ENCODE measurements at places on chromosomes 16 and 17.

- ATAC-seq, result no peak
Observed at GRCh38 chr16:80743772-80744171, 60.6 kb downstream of the CDYL2 start.

GRCh38 chr17:41474863-41475262 is 6.1 kb downstream of the KRT35 start:
- ATAC-seq, result no peak

DNA sequence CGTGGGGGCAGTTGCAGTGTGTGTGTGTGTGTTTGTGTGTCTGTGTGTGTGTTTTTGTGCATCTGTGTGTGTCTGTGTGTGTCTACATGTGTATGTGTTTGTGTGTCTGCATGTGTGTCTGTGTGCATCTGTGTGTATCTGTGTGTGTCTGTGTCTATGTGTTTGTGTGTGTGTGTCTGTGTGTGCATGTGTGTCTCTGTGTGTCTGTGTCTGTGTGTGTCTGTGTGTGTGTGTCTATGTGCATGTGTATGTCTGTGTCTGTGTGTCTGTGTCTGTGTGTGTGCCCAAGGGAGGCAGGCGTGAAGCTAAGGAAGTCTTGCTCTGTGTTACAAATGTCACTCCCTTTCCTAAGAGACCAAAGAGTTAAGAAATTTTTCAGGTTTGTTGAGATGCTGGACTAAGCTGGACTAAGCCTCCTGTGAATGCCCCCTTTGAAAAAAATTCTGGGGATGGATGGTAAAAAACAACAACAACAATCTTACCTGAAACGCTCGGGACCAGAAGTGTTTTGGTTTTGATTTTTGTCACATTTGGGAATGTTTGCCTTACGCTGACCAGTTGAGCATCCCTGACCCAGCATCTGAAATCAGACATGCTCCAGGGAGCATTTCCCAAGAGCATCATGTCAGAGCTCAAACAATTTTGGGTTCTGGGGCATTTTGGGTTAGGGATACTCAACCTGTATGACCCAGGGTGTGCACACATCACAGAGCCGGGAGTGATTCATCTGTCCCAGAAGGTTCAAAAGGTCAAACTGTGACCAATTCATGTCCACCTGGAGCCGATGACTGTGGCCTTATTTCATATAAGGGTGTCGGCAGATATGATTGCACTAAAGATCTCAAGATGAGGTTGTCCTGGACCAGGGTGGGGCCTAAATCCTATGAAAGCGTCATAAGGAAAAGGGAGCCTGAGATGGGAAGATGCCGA is 48.6 kb upstream of the ZNF469 start:
- no peak for ATAC-seq

GRCh38 chr17:78748048-78748729 is 33.9 kb downstream of the CYTH1 start:
- no peak for ATAC-seq

DNA sequence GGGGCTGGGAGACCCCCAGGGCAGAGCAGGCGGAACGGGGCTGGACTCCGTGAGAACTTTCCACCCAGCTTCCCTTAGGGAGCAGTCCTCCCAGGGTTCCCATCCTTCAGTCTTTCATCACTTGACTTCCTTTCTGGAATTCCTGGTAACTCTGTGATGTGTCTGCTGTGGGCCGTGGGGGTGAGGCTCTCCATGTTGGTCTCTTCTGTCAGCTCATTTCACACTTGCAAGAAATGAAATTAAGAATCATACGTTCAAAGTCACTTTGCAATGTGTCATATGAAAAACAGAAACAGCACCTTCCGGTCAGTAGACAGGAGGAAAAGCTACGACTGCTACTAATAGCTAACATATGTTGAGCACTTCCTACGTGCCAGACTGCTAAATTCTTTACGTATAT is 5.4 kb upstream of the BBS2 start:
- ATAC-seq, result peak; percentile 85

DNA sequence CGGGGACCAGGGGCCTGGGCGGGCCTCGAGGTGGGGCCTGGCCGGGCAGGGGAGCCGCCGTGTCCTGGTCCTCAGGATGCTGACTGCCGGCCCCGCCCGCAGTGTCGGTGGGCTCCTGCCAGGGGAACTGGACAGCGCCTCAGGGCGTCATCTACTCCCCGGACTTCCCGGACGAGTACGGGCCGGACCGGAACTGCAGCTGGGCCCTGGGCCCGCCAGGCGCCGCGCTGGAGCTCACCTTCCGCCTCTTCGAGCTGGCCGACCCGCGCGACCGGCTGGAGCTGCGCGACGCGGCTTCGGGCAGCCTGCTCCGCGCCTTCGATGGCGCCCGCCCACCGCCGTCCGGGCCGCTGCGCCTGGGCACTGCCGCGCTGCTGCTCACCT is 2.3 kb upstream of the PAQR4 start:
- no peak for ATAC-seq
